ENCODE measurements at places on chromosomes 1 and 21.

DNA sequence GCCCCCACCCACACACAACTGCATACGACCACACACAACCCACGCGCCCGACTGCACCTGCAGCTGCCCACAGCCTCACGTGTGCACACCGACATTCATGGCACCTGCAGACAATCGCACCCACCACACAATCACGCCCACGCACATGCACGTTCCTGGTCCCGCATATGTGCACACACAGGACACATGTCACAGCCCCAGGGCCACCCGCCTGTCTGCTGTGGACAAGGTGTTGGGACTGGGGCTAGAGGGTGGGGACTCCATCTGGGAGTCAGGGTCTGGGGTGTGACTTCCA, 56.4 kb downstream of the ARHGEF16 start:
- DNase-seq = no peak

DNA sequence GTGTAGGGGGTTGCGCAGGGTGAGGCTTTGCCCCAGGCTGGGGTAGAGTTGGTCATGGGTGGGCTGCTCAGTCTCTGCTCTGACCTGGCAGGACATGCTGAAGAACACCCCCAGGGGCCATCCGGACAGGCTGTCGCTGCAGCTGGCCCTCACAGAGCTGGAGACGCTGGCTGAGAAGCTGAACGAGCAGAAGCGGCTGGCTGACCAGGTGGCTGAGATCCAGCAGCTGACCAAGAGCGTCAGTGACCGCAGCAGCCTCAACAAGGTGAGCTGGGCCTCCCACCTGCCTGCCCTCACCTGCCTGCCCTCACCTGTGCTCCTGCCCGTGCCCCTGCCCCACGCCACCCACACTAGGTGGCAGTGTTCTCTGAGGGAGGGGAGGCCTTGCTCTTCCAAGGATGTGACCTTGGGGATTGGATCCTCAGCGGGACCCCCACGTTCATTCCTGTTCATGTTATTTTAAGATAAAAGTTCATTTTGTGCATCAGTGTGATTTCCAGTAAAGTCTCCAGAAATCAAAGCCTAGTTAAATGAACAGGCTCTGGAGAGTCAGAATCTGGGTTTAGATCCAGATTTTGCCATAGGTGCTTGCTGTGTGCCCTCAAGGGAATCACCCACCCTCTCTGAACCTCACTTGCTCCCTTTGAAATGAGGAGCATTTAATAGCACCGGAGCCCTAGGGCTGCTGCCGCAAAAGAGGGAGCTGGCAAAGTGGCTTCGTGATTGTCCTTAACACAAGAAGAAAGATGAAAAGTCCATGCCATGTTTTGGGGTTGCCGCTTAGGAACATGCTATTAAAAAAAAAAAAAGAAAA, 87.9 kb downstream of the ARHGEF10L start:
- DNase-seq = no peak

DNA sequence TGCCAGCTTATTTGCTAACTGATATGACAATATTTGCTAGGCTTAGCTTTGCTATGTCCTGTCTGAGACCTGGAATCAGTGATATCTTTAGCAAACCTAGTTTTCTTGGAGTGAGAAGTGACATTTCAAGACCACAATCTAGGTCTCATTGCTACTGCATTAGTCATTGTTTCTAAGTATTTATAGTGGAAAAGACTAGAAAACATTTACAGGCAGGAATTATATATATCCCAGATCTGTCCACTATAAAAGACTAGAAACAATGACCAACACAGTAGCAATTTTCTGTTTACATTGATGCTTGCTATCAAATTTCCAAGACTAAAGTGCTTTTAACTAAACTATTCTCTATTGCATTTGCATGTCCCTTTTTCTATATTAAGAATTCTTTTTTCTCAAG, 5.0 kb upstream of the RGS18 start:
- DNase-seq = no peak

DNA sequence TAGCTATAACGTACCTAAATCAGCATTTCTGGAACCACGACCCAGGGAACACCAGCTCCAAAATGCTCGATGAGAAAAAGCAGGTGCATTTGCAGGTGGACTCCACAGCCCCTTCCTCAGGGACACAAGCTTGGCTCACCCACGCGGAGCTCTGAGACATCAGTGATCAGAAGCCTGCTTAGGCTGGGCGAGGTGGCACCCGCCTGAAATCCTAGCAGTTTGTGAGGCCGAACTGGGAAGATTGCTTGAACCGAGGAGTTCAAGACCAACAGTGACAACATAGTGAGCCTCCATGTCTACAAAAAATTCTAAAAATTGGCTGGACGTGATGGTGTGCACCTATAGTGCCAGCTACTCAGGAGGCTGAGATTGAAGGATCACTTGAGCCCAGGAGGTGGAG, 2.5 kb upstream of the TSPEAR start:
- DNase-seq = no peak

- peak; percentile 49 for DNase-seq
These were observed 45.2 kb downstream of the CAMK2N1 start for GRCh38 chr1:20440785-20441200.

GRCh38 chr1:203769505-203770343, 4.7 kb downstream of the LAX1 start:
- DNase-seq = peak; percentile 7

DNA sequence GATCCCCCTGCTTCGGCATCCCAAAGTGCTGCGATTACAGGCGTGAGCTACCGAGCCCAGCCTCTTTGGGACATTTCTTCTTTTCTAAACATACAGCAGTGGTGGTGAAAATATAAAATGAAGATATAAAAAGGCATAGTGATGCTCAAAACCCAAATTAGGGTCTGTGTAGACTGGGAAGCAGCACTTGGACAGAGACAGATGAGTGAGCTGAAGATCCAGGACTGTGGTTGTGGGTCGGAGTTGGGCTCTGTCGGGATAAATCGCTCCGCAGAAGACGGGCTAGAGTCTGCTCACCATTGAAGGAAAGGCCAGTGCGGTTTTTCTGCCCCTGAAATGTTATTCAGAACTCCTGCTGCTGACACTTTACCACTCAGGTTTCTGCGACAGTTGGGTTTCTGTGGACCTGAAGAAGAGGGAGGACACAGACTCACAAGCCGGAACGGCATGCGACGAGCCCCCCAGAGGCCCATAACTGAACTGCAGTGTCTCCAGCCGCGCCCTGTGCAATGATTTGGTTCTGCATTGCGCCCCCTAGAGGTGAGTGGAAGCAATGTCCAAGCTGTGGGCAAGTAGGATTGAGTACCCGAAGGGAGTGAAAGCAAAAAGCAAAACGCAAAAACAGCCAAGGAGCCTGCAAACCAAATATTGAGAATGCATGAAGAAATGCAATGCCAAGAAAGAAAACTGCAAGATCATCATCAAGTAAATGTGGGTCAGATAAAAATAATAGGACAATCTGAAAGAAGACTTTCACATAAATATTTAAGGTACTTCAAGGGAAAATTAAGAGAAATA, 66.6 kb downstream of the GABPA start:
- DNase-seq = peak; percentile 90

- no peak for DNase-seq
These were observed 381.6 kb downstream of the SRGAP2C start for GRCh38 chr1:121566346-121566745.

GRCh38 chr1:157005965-157006364, 39.6 kb downstream of the ARHGEF11 start:
- DNase-seq = no peak

DNA sequence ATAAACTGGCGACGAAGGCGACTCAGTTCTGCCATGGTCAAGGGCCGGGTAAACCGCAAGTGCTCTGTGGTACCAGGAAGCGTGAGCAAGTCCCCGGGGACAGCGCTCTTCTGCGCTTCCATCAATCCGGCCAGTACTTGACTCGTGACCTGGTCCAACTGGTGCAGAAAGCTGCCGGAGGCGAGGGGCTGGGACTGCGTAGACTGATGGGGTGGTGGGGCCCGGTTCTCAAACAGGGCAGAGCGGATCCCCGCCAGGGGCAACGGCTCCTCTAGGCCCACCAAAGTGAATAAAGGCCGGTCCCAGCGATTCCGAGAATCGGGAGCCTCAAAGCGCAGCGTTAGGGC, 852 bp downstream of the KTI12 start:
- DNase-seq = peak; percentile 39

DNA sequence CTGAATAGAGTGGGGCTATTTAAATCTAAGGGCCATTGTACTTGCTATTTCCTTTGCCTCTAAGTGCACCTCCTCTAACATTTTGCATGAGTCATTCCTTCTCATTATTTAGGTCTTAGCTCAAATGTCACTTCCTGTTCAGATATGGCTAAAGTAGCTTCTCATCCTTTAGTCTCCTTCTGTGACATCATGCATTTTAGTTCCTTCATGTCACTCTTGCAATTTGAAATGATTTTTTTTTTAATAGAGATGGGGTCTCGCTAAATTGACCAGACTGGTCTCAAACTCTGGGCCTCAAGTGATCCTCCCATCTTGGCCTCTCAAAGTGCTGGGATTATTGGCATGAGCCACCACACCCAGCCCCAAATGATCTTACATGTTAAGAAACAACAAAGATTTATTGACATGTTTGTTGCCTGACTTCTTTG, 6.6 kb downstream of the TBX19 start:
- DNase-seq = no peak

DNA sequence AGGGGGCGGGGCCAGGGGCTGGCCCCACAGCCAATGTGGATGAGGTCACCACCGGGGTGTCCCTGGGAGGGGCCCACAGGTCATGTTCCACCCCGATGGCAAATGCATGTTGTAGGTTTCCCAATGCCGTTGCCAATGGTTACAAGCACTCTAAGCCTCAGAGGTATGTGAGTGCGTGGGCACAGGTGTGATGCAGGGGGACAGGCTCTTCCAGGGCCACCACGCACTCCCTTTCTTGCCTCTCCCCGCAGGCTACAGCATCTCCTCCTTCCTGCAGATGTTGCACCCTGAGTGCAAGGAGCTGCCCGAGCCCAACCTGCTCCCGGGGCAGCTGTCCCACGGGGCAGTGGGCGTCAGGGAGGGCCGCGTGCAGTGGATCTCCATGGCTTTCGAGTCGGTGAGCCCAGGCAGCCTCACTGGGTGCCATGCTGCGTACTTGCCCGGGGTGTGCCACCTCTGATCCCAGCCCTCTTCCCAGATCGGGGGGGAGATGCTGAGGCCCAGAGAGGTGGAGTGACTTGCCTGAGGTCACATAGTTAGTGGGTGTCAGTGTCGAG, 52.4 kb downstream of the DISP3 start:
- no peak for DNase-seq

DNA sequence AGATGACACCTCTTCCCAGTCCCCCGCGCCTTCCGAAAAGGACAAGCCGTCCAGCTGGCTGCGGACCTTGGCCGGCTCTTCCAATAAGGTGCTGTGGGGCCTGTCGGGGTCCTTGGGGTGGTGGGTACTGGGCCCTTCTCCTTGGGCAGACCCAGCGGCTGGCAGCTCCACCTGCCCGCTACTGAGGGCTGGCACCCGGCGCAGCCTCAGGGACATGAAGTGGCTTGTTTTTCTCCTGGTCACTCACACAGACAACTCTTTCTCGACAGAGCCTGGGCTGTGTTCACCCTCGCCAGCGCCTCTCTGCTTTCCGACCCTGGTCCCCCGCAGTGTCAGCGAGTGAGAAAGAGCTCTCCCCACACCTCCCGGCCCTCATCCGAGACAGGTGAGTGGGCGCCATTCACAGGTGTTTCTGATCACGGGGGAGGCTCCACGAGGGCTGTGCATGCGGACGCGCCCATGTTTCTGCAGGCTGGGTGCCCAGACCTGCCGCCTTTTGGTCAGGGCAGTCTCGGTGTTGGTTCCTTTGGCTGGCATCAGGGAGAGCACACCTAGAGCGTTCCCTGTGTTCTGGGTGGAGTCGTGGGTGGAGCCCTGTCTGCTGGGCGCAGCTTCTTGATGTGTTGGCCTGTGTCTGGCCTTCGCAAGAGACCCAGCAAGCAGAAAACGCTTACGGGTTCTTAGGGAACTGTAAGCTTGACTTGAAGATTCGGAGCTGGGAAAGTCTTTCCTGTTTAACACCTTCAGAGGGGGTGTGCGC, 75.1 kb downstream of the SKI start:
- DNase-seq = no peak

- DNase-seq = no peak
These were observed 42.8 kb upstream of the PADI1 start for GRCh38 chr1:17161926-17162800.

- DNase-seq = no peak
These were observed 13.6 kb upstream of the SPEN start for GRCh38 chr1:15833842-15834405.

- no peak for DNase-seq
These were observed 142.2 kb upstream of the CACNA1E start for GRCh38 chr1:181341026-181341632.

- DNase-seq = no peak
These were observed 52.7 kb downstream of the ECE1 start for GRCh38 chr1:21237446-21238088.

GRCh38 chr1:25503551-25504426, 39.6 kb upstream of the LDLRAP1 start:
- peak; percentile 50 for DNase-seq

GRCh38 chr21:33020558-33021100, 5.1 kb upstream of the OLIG2 start:
- DNase-seq = no peak

- DNase-seq = no peak
These were observed 48.9 kb downstream of the C4BPA start for GRCh38 chr1:207152792-207153468.

GRCh38 chr1:242827538-242827937, 303.0 kb upstream of the PLD5 start:
- DNase-seq = no peak

- no peak for DNase-seq
These were observed 602.5 kb downstream of the PTPRU start for GRCh38 chr1:29838738-29839320.

DNA sequence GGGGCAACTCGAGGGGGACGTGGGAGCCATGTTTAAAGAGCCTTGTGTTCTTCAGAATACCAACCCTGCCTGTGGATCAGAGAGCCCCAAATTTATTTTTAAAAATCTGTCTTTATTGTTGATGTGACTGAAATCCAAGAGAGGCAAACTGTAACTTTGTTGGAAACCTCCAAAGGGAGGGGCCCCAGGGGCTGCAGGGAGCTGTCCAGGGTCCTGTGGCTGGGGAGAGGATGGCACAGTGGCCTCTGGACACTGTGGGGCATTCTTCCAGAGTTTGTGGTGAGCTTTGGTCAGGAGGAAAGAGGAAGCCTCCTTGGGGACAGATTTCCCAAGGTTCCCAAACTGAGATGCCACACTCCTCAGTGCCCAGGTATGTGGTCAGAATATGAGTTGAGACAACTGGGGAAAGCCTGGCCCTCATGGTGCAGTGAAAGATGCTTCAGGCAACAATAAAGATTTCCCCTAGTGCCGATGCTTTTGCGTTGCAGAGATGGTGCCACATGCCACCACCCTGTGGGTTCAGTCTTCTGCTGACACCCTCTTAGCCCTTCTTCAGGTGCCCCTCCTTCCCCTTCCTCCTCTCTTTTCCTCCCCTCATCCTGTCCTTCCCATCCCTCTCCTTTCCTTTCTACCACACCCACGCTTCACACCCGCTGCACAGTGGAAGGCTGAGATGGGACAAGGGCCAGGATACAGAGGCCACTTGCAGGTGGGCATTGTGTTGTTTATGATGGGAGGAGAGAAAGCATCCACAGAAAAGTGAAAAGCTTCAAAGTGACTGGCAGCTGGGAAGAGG, 122.1 kb downstream of the UCK2 start:
- DNase-seq = peak; percentile 85

- no peak for DNase-seq
These were observed 1.3 kb downstream of the GORAB start for GRCh38 chr1:170533298-170533697.
